ENCODE measurements at places on chromosomes 2 and 18.

GRCh38 chr18:55906536-55906935 is 318.5 kb upstream of the TCF4 start:
- no peak for DNase-seq

- no peak for DNase-seq
These were observed at the start of gene RAD51AP2 for GRCh38 chr2:17518212-17519154. TSS of gene RAD51AP2 (minus strand) at chr2:17518440. CDS start at chr2:17518415, 25 bp downstream.

- DNase-seq = no peak
These were observed 2.6 kb downstream of the SLC14A1 start for GRCh38 chr18:45726603-45727002.

DNA sequence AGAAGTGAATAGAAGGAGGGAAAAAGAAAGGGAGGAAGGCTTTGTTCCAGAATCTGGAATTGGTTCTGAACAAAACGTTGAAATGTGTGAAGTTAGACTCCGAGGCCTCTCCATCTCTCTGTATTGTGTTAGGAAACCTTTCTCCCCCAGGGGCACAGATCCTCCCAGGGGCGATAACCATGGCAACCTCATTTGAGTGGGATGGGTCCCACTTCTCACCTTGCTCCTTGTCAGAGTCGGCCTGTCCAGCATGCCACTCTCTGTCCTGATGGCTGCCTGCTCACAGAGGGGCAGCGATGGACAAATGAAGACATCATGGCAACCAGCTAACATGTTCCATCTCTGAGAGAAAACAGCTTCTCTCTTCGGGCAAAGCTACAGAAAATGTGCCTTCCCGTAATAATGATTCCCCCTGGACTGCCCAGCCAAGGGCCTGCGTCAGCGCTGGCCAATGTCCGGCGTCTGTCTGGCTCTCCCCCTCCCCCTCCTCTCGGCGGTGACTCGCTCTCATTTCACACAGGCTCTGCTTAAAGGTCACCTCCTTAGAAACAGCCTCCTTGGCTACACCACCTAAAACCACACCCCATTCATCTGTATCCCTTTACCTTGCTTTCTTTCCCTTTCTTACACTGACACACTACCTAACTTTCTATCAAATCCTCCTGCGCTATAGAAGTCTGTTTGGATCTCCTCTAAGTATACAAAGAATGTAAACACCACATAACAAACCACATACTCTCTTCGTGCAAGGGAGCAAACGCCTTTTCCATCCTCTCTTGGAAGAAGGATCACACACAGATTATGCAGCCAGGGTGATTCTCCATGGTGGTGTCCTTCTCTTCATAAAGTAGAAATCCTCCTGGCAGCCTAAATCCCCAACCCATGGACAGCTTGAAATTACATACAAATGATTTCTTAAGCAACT is 32.1 kb upstream of the TTC39C start:
- no peak for DNase-seq

DNA sequence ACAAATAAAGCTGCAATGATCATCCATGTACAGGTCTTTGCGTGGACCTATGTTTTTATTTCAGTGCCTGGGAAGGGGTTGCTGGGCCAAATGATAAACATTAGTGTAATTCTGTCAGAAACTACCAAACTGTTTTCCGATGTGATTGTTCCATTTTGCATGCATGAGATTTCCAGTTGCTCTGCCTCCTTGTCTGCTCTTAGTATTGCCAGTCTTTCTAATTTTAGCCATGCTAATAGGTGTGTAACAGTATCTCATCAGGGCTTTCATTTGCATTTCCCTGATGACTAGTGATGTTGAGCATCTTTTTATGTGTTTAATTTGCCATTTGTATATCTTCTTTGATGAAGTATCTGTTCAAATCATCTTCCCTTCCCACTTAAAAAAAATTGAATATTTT is 67.5 kb downstream of the SP110 start:
- DNase-seq = no peak

Data from NK-92 treated with Interleukin-12 subunit alpha and Interleukin-12 subunit beta, amount 100 ng/mL, for 24 hours (cell line).